ENCODE measurements at places on chromosomes 3 and 15.
A peak's percentile ranks its signal among the peaks of the same experiment; 100 is the strongest.

GRCh38 chr15:36029606-36030210, 483.7 kb upstream of the DPH6 start:
- no peak for DNase-seq

GRCh38 chr3:52444860-52445793, at the start of gene SEMA3G:
SEMA3G (minus strand) TSS chr3:52445103; CDS start chr3:52445027, 76 bp downstream.
- peak; percentile 23 for DNase-seq

DNA sequence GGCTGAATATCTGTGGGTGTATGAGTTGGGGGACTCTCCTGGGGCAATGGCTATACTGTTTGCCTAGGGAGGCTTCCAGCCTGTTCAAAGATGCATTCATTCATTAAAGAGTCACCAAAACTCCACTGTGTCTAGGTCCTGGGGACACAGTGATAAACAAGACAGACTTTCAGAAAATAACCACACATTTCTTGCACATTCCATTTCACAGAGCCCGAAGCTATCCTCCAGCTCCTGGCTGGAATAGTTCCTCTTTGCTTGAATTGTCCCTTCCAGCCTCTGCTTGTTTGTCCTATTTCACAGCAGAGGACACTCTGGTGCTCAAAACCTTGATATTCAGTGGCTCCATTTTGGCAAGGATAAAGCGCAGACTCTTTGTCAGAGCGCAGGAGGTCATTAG, 61.7 kb upstream of the ITGA11 start:
- no peak for DNase-seq

DNA sequence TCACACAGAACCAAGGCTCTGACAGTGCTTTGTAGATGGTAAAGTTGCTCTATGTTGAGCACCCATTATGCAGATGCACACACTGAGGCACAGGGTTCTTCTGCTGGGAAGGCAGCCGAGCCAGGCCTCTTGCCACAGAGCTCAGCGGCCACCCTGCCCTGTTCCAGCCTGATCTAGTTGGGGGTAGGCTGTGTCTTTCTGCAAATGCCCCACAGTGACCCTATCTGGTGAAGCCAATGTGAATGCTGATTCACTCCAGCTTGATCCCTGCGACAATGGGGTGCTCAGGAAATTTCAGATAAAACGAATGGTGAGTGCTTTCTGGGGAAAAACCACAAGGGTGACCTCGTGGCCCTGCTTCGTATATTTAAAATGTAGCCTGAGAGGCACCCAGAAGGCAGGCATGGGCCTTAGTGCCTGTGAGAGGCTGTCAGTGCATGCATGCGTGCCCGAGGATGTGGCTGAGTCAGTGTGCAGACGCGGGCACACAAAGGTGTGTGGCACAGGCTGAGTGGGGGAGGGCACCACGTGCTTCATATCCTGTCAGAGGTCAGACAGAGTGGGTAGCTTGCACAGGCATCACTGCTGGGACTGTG, 85.7 kb downstream of the ATP2B2 start:
- no peak for DNase-seq

DNA sequence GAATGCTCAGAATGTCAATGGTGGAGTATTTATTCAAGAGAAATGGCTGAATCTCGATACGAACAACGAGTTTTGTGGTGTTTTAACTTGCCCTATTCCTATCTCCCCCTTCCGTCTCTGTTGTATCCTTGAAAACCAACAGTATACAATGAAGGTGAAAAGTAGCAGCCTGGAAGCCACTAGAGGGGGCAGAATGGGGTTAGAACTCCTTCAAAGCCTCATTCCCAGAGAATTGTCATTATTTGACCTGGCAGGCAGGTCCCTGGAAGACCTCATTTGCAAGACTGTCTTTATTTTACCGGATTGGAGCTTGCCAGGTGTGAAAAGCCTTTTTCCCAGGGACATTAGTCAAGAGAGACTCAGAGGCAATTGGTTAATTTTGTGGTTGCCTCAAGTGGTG, 139.4 kb downstream of the LRRC28 start:
- DNase-seq, result no peak

All from NCI-H2081 (cell line).